ENCODE measurements at places on chromosomes 16 and 17.

DNA sequence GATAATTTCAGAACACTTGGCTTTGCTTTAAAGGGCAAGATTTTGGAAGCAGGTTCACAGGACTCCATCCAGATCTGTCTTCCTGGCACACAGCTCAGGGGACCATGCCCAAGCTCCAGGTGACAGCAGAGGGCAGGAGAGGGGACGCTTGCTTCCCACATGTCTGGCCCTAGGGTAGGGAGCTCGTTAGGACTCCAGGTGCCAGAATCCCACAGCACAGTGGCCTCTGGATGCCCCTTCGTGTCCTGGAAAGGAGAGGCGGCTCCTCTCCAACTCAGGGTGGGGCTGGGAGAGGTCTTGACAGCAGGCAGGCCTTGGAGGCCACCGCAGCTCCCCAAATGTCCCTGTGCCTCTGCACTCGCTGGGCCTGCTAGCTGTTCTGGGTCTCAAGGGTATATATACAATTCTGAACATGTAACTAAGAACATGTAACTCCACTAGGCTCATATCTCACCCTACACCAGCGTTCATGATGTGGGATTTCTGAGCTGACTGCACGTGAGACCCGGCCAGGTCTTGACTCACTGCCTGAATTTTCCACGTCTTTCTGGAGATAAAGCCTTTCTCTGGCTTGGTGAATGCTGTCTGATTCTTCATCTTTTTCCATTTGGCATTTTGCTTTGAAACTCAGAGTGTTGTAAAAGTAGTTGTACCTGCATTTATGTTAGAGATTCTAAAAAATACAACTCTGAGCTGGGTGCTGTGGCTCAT is 52.8 kb downstream of the MARCHF10 start:
- no peak for DNase-seq

- DNase-seq, result no peak
These were observed 14.3 kb downstream of the RAPGEFL1 start for GRCh38 chr17:40191237-40192208.

DNA sequence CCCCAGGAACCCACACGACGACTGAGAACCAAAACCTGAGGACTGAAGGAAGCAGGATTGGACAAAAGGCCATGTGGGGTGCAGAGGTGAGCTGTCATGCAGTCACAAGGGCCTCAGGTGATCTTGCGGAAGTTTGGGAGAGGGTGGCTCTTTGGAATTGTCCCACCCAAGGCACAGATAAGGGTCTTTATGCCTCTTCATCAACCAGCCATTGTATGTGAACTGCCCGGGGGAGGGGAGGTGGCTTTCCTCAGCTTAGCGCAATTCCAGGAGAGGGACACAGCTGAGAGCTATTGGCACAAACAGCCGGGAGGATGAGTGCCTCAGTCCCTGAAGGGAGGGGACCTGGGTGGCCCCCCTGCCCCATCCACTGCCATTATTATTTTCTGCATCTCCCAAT is 55.1 kb upstream of the PHOSPHO1 start:
- DNase-seq, result no peak

GRCh38 chr17:63086483-63087185 is 120.6 kb downstream of the TANC2 start:
- no peak for DNase-seq

GRCh38 chr16:88491560-88492310 is 38.7 kb downstream of the ZFPM1 start:
- DNase-seq, result no peak

DNA sequence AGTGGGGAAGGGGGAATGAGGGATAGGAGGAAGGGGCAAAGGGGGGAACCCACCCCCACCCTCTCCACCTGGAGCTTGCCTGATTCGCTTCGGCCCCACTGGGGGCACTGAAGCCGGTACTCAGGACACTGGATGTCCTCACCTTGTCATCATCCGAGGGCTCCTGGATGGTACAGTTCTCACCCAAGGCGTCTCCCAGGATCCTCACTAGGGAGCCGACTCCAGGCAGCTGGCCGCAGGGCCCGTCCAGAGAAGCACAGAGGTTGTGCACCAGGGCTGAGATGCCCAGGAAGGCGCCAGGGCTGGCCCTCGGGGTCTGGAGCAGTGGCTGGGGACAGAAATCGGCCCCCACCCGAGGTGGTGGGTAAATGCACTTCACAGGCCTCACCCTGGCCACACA is 92.3 kb downstream of the LITAF start:
- DNase-seq, result no peak

DNA sequence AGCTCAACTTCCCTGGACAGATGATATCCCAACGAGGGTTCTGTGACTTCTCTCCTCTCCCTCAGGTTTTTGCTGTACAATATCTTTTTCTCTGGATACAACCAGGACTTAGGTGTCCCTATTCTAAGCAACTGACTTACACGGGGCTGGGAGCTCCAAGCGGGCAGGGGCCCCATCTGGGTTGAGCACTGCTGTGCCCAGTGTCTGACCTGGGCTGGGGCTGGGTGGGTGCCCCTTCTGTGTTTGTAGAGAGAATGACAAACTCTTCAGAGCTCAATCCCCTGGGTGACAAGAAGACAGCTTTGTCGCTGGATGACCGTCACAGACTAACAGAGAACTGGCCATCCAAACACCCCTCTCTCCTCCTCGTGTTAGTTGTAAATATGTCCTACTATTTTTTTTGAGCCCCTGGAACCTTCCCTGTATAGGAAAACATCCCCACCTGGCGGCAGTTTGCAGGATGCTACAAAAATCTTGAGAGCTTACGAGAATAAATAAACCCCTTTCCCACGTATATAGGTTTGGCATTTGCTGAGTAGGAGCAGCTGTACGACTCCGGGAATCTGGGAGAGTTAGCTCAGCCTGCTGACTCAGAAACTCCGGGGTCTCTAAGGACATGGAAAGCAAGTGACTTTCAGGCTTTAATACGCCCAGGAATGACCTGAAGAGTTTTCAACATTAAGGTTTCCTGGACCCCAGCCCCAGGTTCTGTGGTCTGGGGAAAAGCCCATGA is 23.7 kb upstream of the RCVRN start:
- no peak for DNase-seq

DNA sequence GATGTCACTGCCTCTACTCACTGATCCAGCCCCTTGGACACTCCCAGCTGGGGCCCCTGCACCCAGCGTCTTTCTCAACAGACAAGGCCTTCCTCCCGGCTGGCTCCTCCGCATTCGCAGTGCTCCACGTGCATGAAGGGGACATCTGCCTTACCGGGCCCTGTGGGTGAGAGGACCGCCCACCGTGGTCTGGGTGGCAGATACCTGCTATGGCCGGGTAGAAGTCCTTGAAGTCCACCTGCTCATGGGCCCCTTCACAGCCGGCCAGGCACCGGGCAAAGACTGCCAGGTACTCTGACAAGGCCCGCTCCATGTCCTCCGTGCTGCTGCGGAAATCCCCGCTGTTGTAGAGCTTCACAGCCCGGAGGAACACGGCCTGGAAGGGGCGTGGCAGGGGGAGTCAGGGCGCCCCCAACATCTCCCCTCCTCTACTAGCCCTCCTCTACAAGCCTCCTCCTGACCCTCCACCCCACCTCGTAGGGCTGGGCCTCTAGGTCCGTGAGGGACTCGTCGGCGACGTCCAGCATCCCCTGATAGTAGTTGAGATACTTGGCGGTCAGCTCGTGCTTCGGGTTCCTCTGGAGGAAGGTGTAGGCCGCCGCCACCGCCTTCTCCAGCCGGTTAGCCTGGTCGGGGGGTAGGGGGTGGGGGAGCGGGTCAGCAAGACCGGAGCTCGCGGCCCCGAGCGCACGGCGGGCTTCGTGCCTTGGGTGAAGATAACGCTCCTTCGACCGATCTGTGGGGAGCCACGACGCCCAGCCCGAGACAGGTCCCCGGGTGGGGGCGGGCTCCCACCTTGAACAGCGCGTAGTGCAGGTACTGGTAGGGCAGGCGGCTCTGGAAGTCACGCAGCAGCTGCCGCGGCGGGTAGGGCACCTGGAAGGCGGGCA is 845 bp downstream of the P3H4 start:
- no peak for DNase-seq

- no peak for DNase-seq
These were observed 119.1 kb downstream of the RAB11FIP4 start for GRCh38 chr17:31510308-31511194.

DNA sequence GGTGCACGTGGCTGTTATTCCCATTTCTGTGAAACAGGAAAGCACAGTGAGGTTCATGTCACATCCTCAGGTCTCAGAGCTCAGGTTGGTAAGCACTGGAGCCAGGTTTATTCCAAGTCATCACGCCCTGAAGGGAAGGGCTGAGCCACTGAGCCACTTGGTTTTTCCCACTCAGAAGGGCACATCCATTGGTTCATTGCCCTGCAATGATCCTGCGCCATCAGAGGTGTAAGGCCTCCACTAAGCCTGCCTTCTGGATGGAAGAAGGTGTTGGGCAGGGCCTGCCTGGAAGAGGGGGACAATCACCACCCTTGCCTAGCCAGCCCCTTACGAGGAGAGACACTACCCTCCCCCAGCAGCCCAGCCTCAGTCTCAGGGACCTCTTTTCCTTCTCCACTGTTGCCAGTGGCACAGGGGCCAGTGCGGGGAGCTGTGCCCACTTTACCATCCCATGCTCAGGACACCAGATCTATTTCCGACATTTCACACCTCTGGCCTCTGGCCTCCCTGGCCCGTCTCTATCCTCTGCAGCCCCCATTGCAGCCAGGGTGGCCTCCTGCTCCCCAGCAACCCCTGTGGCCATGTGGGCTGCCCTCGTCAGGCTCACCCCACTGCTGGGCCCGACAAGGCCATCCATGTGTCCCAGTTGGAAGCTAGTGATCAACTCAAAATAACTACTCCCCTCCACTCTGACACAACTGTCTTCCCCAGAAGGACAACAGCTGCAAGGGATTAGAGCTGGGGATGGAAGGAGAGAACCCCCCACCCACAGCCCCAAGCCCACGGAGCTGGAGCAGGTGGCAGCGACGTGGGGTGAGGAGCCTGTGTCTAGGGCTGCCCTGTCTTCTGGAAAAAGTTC is 29.9 kb downstream of the CFAP20 start:
- DNase-seq, result no peak

DNA sequence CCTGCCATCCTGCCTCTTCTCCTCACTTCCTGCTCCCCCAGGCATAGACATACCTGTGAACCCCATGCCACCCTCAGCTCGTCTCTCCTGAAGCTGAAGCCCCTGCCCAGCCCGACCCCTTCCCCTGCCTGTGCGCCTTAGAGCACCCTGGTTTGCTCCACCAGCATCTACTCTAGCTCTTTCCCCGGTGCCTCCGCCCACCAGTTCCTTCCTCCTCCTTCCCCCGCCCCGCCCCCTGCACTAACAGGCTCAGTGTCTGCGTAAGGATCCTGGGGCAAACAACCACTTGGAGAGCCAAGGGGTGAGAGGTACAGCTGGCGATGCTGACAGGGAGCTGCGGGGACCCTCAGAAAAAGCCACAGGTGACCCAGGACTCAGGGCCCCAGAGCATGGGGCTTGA is 1.9 kb downstream of the GPR142 start:
- no peak for DNase-seq

DNA sequence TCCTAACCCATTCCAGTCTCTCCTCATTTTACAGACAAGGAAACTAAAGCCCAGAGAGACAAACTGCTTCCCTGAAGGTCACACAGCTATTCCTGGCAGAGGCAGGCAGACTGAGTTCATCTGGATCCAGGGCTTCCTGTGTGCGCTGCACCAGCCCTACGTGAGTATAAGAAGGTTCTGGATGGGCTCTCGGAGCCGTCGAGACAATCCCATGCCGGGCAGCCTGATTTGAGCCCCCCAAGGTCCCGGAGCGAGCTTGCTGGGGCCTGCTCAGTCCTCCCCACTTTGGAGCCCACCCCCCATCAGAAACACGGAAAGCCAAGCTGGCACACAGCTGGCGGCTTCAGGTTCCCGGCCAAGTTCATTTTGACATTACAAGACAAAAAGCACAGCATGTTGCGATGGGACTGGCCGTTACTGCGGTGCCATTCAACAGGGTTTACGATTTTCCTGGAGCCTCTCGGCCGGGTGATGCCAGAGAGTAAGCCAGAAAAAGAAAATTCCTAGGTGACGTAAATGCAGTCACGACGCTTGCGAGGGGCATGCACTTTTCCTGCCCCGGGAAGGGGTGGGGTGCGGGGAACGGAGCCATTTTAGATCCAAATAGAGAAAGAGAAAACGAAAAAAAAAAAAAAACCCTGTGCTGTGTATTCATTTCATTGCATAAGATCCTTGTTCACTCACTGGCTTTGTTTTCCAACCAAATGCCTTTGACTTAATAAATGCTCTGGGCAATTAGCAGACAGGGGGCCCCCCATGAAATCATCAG is 167.1 kb upstream of the FOXF1 start:
- DNase-seq, result no peak
